ENCODE measurements at places on chromosomes 6 and 20.

DNA sequence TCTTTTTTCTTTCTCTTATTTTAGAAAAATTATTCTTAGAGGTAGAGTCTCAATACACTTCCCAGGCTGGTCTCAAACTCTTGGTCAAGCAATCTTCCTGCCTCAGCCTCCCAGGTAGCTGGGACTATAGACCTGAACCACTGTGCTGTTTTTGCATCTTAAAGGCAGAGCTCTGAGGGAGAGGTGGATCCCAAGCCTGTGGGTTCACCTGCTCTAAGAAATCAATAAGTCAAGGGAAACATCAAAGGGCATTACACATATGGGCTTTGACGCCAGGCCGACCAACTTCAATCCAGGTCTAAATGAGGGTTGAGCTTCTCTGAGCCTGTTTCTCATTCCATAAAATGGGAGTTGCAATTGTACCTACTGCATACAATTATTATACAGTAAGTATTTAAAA lies 223.9 kb downstream of the LY86 start:
- no peak for DNase-seq

GRCh38 chr6:15658181-15658744 lies 4.6 kb downstream of the DTNBP1 start:
- no peak for DNase-seq

- no peak for DNase-seq
Measured at GRCh38 chr20:8385247-8385646, 253.2 kb downstream of the PLCB1 start.

GRCh38 chr6:66496659-66497058 lies 789.6 kb upstream of the EYS start:
- DNase-seq, result no peak

- DNase-seq, result peak; percentile 25
Measured at GRCh38 chr6:7919871-7920270, 9.3 kb upstream of the TXNDC5 start.

- DNase-seq, result no peak
Measured at GRCh38 chr20:54848262-54848661, 372.9 kb downstream of the DOK5 start.

- no peak for DNase-seq
Measured at GRCh38 chr6:153167061-153167891, 36.2 kb upstream of the RGS17 start.

- DNase-seq, result no peak
Measured at GRCh38 chr20:57393321-57394120, 2.3 kb downstream of the RBM38 start.

DNA sequence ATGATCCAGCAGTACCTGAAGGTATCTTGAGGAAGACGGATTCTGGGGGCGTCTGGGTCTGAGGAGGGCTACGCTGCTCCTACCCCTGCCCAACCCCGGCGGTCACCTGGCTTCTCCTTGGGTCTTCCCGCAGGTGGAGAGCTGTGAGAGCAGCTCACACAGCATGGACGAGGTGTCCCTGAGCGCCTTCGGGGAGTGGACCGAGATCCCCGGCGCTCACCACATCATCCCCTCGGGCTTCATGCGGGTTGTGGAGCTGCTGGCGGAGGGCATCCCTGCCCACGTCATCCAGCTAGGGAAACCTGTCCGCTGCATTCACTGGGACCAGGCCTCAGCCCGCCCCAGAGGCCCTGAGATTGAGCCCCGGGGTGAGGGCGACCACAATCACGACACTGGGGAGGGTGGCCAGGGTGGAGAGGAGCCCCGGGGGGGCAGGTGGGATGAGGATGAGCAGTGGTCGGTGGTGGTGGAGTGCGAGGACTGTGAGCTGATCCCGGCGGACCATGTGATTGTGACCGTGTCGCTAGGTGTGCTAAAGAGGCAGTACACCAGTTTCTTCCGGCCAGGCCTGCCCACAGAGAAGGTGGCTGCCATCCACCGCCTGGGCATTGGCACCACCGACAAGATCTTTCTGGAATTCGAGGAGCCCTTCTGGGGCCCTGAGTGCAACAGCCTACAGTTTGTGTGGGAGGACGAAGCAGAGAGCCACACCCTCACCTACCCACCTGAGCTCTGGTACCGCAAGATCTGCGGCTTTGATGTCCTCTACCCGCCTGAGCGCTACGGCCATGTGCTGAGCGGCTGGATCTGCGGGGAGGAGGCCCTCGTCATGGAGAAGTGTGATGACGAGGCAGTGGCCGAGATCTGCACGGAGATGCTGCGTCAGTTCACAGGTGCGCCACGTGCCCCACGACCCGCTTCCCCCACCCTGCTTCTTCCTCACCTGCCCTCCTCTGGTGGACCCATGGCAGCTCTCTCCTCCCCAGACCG lies 166.9 kb upstream of the RNF24 start:
- DNase-seq, result no peak

DNA sequence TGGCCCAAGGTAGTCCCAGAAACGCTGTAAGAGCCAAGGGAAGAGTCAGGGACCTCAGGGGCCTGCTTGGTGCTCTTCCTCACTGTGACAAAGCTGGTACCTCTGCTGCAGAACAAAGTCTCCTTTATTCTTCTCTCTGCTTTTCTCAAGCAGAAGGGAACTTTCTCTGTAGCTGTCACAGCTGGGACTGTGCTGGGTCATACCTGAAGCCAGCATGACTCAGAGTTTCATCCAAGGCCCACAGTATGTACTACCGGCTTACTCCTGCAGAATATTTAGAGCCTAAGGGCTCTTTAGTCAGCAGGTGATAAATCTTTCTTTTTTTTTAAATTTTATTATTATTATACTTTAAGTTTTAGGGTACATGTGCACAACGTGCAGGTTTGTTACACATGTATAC lies 183.2 kb downstream of the TINAG start:
- DNase-seq, result no peak

- DNase-seq, result no peak
Measured at GRCh38 chr6:168201799-168202198, 117.8 kb downstream of the DACT2 start.

DNA sequence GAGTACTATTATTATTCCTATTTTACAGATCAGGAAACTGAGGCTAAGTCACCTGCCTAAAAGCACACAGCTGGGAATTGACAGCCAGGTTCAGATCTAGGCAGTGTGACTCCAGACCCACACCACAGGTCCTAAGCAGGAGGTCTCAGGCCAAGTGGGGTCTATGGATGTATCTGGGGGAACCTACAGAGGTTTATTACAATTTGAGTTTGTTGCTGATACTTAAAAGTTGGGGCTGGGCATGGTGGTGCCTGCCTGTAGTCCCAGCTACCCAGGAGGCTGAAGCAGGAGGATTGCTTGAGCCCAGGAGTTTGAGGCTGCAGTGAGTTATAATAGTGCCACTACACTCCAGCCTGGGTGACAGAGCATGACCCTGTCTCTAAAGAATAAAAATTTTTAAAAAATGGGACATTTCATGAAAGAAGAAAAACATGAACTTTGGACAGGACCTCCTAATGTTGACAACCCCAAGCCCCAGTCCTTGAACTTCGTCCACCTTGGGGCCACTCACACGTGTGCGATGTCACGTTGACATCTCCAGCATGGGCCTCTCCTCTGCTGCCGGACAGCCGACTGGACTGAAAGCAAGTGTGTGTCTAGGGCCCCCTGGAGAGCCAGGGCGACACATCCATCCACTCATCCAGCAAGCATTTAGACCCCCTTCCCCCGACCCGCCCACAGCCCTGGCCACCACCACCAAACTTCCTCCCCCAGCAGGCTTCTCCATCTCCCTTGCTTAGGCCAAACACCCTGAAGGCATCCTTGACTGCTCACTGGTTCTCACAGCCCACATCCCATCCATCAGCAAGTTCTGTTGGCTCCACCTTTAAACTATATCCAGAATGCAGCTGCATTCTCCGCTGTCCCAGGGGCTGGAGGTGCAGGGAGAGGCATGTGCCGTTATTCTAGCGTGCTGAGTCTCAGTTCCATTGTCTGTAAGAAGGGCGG lies 40.0 kb downstream of the NOL4L start:
- no peak for DNase-seq

GRCh38 chr6:17869010-17869752 lies 118.3 kb downstream of the KIF13A start:
- no peak for DNase-seq

- DNase-seq, result no peak
Measured at GRCh38 chr6:44452725-44453124, 65.2 kb downstream of the CDC5L start.

- no peak for DNase-seq
Measured at GRCh38 chr6:120378582-120379220, 955.6 kb downstream of the TBC1D32 start.

DNA sequence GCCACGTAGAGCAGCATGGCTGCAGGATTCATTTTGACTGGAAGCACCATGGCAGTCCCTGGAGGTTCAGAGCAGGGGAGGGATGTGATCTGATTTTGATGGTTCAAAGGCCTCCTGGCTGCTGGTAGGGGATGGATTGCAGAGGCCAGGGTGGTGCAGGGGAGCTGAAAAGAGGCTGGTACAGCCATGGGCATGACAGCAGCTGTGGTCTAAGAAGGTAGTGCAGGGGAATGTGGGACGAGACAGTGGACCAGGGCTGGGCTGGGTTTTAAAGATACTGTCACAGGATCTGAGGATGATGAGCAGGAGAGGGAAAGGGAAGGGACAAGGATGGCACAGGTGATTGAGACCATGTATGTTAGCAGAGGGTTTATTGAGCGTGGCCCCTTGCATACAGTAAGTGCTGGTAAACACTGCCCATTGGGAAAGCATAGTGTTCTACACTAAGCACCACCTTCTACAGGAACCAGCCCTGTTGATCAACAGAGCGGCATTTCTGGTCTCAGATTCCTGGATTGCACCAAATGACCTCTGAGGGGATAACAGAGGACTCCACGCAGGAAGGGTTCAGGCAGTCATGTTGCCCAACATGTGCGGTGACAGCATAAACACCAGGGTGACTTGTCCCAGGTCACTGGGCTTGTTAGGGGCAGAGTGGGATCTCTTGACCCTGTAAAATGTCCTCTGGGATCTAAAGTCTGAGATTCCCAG lies 14.5 kb upstream of the SIRPA start:
- DNase-seq, result no peak

- no peak for DNase-seq
Measured at GRCh38 chr6:136251394-136251793, 1.3 kb upstream of the MTFR2 start.

- DNase-seq, result no peak
Measured at GRCh38 chr20:346033-346639, 775 bp upstream of the NRSN2 start.

- DNase-seq, result no peak
Measured at GRCh38 chr6:101550451-101550850, 156.9 kb downstream of the GRIK2 start.

DNA sequence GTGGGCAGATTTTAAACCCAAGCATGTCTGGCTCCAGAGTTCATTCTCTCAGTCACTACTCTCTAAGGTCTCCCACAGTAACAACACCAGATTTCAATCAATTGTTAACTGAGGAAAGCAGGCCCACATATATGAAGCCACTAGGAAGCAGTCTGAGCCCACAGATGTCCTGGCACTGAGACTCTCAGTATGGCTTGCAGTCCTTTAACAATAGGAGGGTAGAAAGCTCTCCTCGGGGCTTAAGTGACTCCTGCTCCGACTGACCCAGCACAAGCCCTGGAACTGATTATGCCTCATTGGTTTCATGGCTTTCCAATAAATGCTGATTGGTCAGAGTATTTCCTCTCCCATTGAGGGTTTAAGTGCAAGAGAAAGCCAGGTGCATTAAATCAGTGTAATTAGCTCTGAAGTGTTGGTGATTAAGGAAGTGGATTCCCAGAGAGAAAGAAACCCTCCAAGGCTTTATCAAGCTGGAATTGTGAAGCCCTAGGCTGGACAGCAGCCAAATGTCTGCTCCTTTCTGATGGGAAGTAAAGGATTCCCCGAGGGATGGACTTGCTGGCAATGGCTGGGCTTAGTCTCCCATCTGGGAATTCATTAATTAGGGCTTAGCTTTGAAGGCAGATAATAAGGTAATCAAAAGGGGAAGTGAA lies 76.6 kb upstream of the PROKR2 start:
- DNase-seq, result no peak

- DNase-seq, result no peak
Measured at GRCh38 chr6:40054602-40055001, 120.3 kb upstream of the MOCS1 start.

DNA sequence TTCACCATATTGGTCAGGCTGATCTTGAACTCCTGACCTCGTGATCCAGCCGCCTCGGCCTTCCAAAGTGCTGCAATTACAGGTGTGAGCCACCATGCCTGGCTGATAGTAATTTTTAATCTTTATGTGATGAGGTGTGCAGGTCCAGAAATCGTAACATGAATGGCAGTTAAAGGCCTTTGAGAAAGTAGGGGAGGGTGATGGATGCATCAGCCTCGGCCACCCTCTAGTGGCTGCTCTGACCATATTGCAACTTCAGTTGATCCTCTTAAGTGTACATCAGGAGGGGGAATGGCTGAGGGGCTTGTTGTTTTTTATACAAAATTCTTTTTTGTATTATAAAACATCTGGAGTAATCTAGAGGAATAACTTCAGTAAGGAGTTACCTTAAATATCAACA lies 193.0 kb downstream of the ZFAND3 start:
- DNase-seq, result no peak

GRCh38 chr6:43639984-43640800 lies 4.6 kb downstream of the MAD2L1BP start:
- no peak for DNase-seq

DNA sequence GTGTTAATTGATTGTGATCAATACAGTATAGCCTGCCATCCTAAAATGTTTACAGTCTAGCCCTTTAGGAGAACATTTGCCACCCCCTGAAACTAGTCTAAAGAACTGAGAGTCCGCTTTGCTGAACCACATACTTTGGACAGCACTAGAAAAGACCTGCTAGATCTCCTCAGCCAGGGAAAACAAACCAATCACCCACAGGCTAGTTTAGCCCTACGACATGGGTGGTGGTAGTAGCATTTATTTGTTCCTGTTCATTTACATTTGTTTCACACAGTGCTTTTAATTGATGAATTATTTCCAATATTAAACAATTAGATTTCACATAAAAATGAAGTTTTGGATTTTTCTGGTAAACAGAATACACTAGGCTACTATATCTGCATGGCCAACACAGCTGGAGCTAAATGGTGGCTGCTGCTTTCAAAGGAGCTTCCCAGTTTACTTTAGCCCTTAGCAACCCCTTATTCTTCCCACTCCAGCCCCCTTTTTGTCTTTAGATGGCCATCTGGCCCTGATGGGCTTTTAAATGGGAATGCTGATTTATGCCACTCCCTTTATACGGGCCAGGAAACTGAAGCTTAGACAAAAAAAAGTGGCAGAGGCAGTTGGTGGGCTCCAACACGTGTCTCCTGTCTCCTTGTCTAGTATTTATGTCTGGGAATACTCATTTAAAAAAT lies 72.4 kb downstream of the ADGRG6 start:
- DNase-seq, result no peak

All from stimulated activated CD4-positive, alpha-beta T cell treated with anti-CD3 and anti-CD28 coated beads, Interleukin-2, amount 100 ng/mL, for 48 hours (primary cell).